Activated T-helper 1 cell treated with Interleukin-2 at 50 U/mL for 16 hours (primary cell): ENCODE measurements at places on chromosomes 16 and 17.

DNA sequence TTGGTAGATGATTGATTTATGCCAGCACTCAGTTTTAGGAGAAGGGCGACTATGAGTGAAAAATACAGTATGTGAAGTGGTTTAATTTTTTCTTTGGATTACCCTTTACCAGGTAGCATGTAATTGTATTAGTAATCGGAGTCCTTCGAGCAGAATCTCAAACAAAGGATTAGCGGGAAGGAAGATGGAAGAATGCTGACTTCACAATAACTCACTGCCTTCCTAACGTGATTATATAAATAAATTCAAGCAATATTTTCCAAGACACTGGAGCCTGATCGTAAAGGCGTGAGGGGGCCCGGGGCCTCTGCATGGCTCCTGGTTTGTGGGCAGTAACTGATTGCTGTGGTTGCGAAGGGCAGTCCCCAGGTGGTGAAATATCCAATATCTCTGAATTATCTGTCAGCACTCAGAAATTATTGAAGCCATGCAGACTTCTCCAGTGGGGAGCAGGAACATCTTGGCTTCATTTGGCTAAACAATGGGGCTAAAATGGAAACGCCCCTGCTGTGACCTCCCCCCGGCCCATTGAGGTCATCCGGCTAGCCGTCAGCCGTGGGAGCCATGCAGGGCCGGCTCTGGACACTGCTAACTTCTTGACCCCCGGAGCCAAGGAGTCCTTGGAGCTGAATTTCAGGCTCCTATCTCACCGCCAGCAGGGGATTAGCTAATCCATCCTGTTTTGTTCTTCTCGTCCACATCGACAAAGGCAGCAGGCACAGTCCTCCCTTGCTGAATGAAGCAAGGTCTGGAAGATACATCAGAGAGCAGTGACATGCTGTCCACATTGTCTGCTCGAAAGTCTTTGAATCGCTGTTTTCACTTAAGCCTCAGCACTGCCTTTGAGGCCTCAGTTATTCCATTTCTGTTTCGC, 295.9 kb upstream of the N4BP1 start:
- DNase-seq = no peak

DNA sequence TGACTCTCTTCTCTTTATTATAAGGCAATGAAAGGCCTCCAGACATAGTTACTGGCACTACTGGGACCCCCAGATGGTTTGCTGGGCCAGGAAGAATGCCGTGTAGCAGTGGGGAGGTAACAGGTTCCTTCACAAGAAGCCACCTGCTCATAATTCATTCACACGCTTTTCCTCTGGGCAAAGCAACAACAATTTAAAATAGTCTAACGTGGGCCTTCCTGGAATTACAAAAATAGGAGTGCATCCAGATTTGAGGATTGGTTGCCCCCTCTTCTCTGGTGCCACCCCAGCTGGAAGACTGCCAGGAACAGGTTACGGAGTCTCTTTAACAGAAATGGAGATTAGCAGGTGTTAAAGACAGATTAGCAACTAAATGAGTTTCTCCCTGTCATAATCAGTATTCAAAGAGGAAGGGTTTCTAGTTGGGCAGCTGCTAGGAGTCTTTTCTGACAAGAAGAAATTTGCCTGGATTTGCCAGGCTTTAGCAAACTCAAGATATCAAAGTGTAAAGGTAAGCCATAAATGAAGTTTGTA, 409.6 kb downstream of the NPIPA8 start:
- DNase-seq = no peak

DNA sequence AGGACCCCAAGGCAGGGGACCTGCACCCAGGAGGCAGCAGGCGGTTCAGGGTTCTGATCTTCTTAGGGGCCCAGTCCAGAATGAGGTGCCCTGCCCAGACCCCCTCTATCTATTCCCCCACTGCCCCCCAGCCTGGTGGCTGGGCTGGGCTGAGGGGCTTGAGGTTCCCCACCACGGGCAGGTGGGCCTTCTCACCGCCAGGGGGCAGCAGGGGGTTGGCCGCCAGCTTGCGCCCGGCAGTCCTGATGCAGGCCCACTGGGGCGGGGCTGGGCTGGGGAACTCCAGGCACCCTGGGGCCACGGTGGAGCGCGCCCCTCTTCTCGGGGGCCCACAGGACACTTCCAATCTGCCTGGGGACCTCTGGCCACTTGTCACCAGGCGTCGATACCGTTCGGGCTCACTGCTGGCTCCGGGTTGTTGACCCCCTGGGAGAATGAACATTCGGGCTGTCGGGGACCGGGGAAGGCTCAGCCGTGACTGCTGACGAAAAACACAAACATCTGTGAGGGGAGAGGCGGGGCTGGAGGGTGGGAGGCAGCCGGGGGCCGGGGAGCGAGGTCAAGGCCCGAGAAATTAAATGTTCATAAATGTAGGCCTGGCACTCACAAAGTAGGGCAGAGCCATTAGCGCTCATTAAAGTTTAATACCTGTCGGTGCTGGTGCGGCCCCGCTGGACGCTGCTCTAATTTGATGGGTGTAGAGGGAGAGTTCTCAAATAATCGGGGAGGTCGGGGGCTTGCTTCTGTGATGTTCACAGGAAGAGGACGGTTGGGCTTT, 219.3 kb upstream of the GSE1 start:
- DNase-seq = peak; percentile 49

GRCh38 chr17:64426596-64426995, 22.3 kb upstream of the MILR1 start:
- no peak for DNase-seq

GRCh38 chr17:28413804-28414203, 7.8 kb upstream of the SLC46A1 start:
- no peak for DNase-seq

DNA sequence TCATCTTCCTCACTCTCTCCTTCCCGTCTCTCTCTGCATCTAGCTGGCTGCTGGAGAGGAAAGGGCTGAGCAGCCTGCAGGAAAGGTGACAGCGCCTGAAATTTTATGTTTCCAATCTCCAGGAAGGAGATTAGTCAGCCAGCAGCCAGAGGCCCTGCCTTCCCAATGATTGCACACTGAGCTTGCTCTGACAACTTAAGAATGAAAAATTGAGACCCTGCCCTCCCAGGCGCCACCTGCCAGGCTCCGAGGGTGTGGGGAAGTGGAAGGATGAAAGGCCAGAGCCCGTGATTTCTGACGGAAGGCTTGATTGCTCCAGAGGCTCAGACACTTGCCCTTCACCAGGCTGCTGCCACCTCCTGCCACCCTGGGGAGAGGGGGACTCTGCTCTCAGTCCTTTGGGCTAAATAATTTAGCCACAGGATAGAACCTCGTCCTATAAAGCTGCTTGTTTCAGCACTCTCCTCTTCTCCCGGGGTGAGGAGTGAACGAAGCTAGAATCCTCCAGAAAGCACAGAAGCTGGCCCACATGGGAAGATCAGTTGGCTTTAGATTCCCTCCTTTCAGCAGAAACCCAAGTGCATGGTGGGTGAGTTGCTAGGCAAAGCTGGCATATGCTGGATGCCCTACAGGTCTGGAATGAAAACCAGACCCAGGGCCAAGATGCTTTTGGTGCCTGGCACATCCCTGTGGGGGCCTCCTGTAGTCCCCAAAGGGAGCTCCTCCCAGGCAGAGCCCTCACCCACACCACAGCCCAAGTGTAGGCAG, 33.5 kb downstream of the GRIN2C start:
- no peak for DNase-seq

- no peak for DNase-seq
Observed at GRCh38 chr16:48013491-48013901, 142.3 kb downstream of the ABCC12 start.

- no peak for DNase-seq
Observed at GRCh38 chr17:72378414-72379390, 257.9 kb downstream of the SOX9 start.

GRCh38 chr16:82017911-82018568, 6.8 kb upstream of the SDR42E1 start:
- no peak for DNase-seq

DNA sequence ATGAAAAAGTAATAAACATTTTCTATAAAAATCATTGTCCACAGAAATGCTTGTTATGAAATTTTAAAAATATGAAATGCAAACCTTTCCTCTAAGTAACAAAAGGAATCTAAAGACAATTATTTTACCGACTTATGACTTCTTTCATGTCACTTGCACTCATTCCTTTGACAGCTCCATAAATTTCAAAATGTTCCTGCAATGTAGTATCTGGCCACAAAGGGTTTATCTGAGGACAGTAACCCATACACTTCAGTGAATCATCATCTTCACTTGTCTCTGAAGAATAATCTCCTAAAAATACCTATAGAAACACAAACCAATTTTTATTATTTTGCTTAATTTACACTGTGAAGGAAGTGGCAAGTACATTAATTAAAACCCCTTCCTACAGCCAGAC, 25.6 kb upstream of the ABCA10 start:
- no peak for DNase-seq

GRCh38 chr17:16121915-16122314, 93.4 kb downstream of the NCOR1 start:
- no peak for DNase-seq

- no peak for DNase-seq
Observed at GRCh38 chr17:8832711-8833352, 33.7 kb upstream of the MFSD6L start.

DNA sequence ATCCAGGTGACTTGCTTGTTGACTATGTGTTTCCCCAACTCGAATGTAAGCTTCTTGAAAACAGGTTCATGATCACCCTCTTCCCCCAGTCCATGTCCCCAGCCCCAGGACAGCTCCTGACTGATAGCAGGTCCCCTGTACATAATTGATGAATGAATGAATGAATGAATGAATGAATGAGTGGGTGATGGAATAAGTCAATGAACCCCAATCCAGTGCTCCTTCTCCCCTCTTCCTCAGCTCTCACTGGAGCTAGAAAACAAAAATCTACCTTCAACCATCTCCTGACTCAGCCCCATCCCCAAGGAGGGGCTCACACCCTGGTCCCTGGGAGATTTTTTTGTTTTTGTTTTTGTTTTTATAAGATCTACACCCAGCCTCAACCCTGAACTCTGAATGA, 16.2 kb upstream of the TVP23A start:
- DNase-seq = no peak

- no peak for DNase-seq
Observed at GRCh38 chr17:60168654-60169053, 18.9 kb downstream of the CA4 start.

- no peak for DNase-seq
Observed at GRCh38 chr17:31392856-31393748, 1.6 kb downstream of the RAB11FIP4 start.

DNA sequence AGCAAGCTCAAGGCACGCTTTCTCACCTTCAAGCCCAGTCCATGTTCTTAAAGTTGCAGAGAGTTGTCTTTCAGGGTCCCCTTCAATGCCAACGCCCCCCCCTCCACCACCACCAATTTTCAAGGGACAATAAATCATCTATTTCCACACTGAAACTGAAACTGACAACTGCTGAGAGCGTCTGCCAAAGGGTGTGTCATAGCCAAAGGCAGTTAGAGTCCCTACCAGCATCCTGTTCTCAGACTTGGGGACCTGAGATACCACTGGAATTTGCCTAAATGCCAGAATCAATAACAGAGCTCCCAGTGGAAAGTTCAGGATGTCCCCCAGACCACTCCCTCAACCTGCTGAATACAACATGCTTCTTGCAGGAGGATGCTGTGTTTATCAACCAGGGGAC, 133.2 kb upstream of the SOX9 start:
- DNase-seq = no peak

DNA sequence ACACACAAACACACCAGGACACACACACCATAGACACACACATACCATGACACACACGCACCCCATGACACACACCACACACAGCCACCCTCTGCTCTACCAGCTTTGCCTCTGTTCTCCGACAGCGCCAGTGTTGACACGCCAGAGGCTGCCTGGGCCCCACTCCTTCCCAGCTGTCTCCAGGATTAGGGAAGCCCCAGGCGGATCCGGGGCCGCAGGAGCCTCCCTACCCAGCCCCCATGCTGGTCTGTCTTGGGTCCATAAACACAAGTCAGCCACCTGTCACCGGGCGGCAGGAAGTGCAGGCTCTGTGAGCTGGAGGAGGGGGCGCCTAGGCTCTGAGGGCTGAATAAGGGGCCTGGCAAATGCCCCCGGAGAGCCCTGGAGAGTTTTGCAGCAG, 10.5 kb downstream of the TBC1D16 start:
- DNase-seq = no peak

DNA sequence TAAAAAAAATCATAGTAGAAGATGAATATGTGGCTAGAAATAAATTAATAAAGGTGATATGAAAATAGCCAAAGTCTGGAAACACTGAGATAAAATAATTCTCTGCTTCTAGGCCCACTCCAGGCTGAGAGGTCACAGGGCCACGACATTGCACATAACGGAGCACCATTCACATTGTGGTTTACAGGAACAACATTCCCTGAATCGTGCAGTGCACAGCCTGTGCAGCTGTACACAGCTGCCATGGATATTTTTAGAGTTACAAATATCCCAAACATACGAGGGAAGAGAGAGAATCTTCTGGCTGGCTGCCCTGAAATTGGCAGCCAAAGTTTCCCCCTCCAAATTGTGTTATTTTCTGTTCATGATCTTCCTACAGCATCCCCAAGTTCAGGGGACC, 68.8 kb downstream of the GSG1L start:
- DNase-seq = no peak

DNA sequence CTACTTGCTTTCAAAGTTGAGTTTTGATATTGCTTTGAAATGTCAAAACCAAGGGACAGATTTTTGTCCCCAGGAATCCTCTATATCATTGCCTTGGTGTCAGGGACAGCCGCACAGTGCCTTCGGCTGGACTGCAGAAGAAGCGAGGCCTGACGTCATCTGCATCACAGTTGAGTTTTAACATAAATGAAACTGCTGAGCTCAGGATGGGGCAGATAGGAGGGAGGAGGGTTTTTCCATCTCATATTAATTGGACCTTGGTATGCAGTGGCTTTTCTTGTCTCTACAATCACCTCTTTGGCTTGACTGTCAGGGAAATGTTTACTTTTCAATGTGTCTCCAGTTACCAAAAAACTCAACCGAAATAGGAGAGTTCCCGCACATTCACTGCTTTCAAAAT, 111.3 kb downstream of the AATF start:
- DNase-seq = no peak

- DNase-seq = no peak
Observed at GRCh38 chr16:83458612-83459011, 349.2 kb upstream of the HSBP1 start.

- no peak for DNase-seq
Observed at GRCh38 chr17:80710714-80711302, 166.2 kb downstream of the RPTOR start.

- DNase-seq = no peak
Observed at GRCh38 chr16:72723781-72724180, 324.1 kb downstream of the ZFHX3 start.

DNA sequence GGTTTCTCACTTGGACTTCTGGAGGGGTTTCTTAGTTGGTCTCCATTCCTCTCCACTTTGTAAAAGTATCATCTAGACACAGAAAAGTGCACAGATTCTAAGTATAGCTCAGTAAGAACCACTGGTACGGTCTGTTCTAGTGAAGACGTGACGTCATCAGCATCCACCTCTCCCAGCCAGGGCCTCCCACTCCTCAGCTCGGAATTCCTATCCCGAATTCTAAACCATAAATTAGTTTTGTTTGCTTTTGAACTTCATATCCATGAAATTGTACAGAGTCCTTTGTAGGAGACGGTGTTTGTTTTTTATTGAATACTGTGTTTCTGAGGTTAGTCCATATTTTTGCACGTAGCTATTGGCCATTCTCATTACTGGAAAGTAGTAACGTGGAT, 25.5 kb downstream of the FOXK2 start:
- no peak for DNase-seq
